ENCODE measurements at places on chromosomes 6 and 20.

GRCh38 chr6:38364127-38364526 is 275.6 kb downstream of the BTBD9 start:
- DNase-seq, result no peak

- DNase-seq, result no peak
These were observed 3.0 kb upstream of the CTNNBL1 start for GRCh38 chr20:37690626-37691369.

GRCh38 chr20:17909869-17910321 is 58.7 kb downstream of the SNX5 start:
- DNase-seq, result no peak

- DNase-seq, result no peak
These were observed 35.2 kb downstream of the HIVEP1 start for GRCh38 chr6:12047304-12047703.

GRCh38 chr6:36724514-36725390 is 27.1 kb downstream of the RAB44 start:
- DNase-seq, result peak; percentile 65

GRCh38 chr20:57996465-57996864 is 232.0 kb downstream of the ANKRD60 start:
- no peak for DNase-seq

DNA sequence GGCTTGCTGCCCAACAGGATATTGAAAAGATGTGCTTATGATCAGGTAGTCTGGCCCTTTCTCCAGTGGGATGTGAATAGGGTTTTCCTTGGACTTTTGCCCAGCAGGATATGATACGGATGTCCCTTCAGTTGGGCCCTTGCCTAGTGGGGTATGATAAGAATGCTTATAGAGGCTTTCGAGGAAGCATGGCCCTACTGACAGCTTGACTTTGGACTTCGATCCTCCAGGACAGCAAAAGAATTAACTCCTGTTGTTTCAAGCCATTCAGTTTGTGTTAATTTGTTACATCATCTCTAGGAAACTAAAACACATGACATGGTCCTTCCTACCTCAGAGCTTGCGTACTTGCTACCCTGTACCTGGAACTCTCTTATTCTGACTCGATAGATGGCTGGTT is 9.7 kb upstream of the ZNF334 start:
- no peak for DNase-seq

DNA sequence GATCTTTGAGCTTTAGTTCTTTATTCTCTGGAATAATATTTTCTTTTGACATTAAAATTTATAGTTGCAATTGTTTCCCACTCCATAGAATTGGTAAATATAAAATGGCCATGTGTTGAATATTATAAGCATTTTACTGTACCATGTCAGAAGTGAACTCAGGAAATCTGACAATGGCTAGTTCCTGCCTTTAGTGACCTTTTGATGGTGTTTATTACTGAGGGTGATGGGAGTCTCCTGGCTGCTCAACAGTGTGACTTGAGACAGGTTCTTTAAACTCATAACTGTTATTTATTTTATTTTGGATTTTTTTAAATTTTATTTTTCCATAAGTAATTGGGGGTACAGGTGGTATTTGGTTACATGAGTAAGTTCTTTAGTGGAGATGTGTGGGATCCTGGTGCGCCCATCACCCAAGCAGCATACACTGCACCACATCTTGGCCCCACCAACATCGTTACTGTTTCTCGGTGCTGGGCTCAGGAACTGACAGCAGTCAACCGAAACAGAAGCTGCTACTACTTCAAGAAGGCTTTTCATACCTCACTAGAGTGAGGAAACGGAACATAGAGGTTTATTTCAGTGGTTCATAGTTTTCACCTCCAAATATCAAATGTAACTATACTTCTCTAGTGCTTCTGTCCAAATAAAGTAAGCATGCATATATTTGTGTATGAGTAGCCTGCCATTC is 90.4 kb downstream of the PLEKHG1 start:
- no peak for DNase-seq

DNA sequence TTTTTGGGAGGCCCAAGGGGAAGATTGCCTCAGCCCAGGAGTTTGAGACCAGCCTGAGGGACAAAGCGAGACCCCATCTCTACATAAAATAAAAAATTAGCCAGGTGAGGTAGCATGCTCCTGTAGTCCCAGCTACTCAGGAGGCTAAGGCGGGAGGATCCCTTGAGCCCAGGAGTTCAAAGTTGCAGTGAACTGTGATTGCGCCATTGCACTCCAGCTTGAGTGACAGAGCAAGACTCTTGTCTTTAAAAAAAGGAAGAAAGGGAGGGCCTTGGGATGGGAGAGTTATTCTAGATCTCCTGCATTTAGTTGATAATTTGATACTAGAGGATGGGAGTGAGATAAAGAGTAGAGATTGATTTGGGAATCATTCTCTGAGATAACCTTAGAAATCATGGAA is 68.1 kb downstream of the ITCH start:
- DNase-seq, result no peak

DNA sequence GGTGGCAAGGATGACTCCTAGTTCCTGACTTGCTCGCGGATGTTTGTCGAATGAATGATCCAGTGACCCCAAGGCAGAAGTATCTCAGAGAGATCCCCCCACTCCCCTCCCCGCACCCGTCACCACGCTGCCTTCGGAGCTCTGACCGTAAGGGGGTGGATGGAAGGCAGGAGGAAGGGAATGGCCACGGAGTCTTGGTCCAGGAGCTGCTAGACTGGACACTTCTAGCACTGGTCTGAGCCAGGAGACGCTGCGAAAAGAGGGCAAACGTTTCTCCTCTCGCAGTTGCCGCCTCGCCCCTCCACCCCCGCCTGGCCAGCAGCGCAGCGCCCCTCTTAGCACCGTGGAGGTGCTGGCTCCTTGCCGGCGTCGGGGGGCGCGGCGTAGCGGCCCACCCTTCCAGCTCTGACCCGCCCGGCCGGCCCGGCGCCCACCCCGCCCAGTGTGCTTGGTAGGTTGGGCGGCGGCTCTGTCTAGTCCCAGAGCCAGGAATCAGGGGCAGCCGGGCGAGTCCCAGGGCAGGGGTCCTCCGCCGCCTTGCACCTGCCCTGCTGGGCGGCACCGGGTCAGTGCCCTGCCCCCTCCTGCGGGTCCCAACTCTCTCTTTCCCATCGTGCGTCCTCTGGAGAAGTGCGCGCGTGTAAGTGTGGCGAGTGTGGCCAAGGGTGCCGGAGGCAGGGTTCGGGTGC is 2.4 kb upstream of the DBNDD2 start:
- no peak for DNase-seq

DNA sequence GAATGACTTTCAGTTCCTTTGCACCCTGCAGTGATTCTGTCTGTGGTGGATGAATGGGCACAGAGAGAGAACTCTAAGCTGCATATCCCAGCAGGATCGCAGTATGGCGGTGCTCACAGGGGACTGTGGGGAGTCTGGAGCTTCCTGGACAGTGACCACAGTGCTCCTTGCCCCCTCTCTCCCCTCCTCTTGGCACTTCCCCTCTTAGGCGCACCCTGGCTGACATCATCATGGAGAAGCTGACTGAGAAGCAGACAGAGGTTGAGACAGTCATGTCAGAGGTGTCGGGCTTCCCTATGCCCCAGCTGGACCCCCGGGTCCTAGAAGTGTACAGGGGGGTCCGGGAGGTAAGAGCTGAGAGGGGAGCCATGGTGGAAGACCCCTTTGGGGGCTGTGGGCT is 8.6 kb downstream of the BYSL start:
- DNase-seq, result no peak

DNA sequence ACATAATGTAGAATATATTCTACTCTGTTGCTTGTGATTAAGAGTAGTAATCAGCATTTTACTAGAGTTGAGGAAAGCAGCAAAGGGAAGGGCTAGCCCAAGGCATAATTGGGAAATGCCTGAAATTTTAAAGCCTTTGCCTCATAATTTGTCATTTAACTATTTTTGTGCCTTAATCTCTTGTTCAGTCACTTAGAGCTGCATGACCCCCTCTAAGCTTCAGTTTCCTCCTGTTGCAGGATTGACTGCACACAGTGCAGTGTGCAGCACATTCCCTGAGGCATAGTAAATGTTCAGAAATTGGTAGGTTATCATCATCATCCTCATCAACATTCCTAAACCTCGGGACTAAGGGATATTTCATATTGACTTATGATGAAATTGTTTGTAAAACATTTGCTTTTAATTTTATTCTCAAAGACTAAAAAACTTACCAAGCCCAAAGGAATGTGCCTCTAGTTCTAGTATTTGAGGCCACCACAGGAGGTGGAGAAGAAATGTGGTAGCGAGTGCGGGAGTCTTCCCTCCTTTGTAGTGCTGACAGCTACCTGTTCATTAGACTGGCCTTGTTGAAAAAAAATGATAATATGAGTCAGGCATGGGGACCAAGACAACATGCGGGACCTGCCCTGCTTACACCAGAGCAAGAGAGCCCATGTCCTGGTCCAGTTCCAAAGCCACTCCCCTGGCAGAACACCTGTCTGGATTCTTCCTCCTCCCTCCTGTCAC is 14.8 kb upstream of the TENT5A start:
- DNase-seq, result no peak

- no peak for DNase-seq
These were observed 138.3 kb upstream of the TSHZ2 start for GRCh38 chr20:52833901-52834300.

DNA sequence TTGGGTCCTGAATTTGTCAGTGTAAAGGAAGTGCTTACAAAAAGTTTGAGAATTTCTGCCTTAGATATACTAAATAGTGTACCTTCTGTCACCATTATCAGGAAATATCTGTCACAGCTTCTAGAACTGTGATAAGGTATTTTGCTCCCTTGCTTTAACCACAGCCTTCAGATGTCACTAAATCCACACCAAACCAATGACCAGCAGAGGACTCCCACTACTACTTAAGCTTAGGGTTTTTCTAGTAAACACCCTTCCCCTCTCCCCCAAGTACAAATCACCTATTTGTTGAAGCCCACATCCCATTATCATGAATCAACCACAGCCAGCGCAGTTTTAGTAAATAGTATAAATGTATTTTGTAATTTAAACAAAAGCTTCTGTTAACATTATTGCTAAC is 8.6 kb upstream of the JPH2 start:
- DNase-seq, result no peak

GRCh38 chr6:11416936-11417576 is 120.5 kb upstream of the TMEM170B start:
- no peak for DNase-seq

DNA sequence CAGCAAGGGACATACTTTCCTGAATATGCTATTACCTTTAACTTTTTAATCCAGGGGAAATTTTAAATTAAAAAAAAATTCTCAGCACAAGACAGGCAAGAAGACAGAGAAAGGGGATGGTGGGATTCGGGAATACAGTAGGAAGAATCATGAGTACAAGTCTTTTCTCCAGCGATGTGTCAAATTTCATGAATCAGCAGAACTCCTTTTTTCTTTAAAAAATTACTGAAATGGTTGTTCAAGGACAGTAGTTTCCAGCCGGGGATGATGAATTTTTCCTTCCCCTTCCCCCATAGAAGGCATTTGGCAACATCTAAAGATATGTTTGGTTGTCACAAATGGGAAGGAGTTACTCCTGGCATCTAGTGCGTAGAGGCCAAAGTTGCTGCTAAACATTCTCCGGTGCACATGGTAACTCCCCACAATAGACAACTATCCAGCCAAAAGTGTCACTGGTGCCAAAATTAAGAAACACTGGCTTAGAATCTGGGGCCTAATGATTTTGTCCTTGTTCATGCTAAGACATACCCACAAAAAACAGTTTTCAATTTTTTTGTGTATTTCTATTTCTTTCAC is 450.2 kb downstream of the CBLN4 start:
- no peak for DNase-seq

GRCh38 chr20:56506103-56506502 is 18.4 kb upstream of the FAM209A start:
- no peak for DNase-seq

DNA sequence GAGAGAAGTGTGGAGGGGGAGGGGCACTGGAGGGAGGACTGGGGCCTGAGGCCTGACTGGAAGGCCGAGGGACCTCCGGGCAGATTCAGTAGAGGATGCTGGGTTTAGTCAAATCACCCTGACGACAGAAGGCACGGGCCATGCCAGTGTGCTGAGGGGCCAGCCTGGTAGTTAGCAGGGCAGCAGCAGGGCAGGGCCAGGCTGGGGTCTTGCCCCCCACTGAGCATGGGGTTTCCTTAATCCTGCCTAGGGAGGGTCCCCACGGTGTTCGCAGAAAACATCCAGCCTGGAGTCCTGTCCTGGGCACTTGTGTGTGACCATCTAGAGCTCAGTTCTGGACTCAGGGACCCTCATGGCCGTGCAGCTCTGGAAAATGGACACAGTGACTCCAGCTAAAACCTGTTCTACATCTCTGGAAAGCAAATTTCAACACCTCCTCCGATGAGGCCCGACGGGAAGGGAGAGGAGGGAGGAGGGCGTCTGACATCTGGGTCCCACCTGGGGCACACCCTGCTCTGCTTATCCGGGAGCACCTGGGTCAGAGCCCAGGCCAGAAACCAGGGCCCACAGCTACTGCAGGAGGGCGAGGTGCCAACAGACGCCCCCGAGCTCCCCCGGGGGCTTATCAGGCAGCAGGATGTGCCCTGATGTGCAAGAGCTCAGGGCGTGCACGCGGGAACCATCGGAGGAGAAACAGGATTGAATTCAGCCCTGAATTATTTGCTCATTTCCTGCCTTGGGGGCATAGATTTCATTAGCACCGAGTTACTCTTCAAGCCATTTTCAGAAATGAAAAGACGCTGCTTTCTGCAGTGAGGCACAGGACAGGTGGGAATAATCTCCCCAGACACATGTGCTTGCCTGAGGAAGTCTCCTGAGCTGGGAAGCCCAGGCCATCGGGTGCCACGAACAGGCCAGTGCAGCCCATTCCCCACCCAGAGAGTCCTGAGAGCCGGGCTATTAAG is 78.0 kb upstream of the MPC1 start:
- DNase-seq, result no peak
